ENCODE measurements at places on chromosomes 16 and 17. TPM values are rescaled to one million over a fixed set of nuclear protein-coding genes. Genes with fewer than 3 reads are reported as not detected.

The MYCBPAP gene
- 0.61 TPM for polyA plus RNA-seq

The SLC52A1 gene
- polyA plus RNA-seq, result not detected

The CHAD gene
- polyA plus RNA-seq, result 2.7 TPM

The ANKRD11 gene
- 53.2 TPM for polyA plus RNA-seq

The GGT6 gene
- polyA plus RNA-seq, result 0.17 TPM

The IRX5 gene
- 7.9 TPM for polyA plus RNA-seq

The C17orf78 gene
- polyA plus RNA-seq, result not detected

Measured in brain (organoid and tissue), 16 donors.